ENCODE measurements at places on chromosomes 13 and 19. TPM values are rescaled to one million over a fixed set of nuclear protein-coding genes. Genes with fewer than 3 reads are reported as not detected.

The ZNF91 gene
- 106 TPM for total RNA-seq

DNA sequence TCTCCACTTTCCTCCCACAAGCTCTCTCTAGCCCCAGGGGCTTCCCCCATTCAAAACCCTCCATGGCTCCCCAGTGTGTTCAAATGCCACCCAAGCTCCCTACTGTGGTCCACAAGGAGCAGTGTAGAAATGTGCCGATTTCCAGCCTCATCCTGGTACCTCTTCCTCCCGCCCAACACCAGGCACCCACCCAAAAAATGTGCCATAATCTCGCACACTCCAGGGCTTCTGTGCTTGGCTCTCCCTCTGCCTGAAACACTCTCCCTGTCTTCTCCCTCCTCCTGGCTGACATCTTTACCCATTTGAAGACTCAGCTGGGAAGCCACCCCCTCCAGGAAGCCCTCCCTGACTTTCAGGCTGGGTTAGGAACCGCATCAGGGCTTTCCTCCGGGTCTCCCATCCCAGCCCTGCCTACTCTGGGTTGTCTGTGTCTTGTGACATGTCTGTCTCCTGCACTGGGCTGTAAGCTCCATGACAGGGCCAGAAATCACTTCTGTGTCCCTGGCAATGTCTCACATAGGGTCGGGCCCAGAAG is 16.6 kb upstream of the MEIS3 start:
- H3K27me3 ChIP-seq, result peaks cover 80% of the 10 kb centered on the region
- no peak overlapping the region for H3K27ac ChIP-seq
- no peaks in the 10 kb centered on the region for H3K4me1 ChIP-seq
- H3K36me3 ChIP-seq, result no peaks in the 10 kb centered on the region
- no peak overlapping the region for H3K4me3 ChIP-seq

The SPACA4 gene
- total RNA-seq, result not detected

The KCNJ14 gene
- 0.15 TPM for total RNA-seq
